ENCODE measurements at places on chromosomes 1 and 21. TPM values are rescaled to one million over a fixed set of nuclear protein-coding genes. Genes with fewer than 3 reads are reported as not detected.

Gene REN
- not detected for total RNA-seq

Gene PAQR7
- total RNA-seq: 8.2 TPM

Gene MAP10
- total RNA-seq: 0.66 TPM

Gene PTGS2
- 32.6 TPM for total RNA-seq

Gene NR1I3
- total RNA-seq: not detected

Gene PDPN
- 0.06 TPM for total RNA-seq

Gene CRYAA
- not detected for total RNA-seq

Gene POLR3GL
- total RNA-seq: 26.4 TPM

Gene CRP
- total RNA-seq: not detected

Gene MX1
- 5.7 TPM for total RNA-seq

Measured in aortic smooth muscle cell (primary cell).